CD4-positive, alpha-beta T cell treated with Interleukin-6 at 100 ng/mL for 8 hours (primary cell): ENCODE measurements at places on chromosomes 7 and 10.

- DNase-seq, result no peak
Observed at GRCh38 chr10:79985481-79986072, 36.7 kb upstream of the SFTPD start.

DNA sequence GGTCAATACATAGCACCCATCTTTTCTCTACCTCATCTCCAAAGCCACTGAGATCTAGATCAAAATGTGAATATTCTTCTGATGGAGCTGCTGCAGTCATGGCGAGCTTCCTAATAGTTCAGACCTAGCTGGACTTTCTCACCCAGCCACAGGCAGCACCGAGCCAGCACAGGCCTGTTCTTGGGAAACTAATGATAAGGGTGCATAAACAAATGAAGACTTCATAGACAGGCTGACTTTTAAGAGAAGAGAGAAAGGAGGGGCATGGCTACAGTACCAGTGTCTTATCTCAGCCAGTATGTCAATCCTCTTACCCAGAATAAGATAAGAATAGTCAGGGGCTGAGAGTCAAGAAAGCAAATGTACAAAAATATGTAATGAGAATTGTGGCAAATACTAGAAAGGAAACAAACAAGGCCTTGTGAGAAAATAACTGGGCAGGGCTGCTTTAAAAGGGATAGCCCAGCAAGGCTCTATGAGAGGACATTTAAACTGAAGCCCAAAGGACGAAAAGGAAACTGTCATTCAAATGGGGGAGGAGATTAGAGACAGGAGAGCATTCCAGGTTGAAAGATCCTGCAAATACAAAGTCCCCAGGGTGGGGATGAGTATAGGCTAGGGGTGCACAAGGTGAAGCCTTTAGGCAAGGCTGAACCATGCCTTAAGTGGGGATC is 21.8 kb upstream of the CDK14 start:
- DNase-seq, result no peak

DNA sequence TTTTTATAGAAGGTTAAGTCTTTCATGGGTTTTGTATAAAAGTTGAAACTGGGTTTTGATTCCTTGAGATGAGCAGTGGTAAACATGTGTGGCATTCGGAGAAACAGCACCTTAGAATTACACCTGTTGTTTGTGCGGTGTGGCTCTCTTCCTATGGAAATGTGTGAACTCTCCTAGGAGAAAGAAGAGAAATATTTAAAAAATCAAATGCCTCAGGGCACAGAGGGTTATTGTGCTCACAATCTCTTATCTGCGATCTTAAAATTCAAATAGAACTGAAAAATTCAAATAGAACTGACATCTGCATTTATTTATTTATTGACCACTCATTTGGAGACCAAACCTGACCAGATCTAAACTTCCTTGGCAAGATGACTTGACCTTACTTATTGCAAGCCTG is 18.1 kb upstream of the NRP1 start:
- DNase-seq, result no peak

GRCh38 chr7:52639126-52639525 is 396.3 kb upstream of the POM121L12 start:
- DNase-seq, result no peak

DNA sequence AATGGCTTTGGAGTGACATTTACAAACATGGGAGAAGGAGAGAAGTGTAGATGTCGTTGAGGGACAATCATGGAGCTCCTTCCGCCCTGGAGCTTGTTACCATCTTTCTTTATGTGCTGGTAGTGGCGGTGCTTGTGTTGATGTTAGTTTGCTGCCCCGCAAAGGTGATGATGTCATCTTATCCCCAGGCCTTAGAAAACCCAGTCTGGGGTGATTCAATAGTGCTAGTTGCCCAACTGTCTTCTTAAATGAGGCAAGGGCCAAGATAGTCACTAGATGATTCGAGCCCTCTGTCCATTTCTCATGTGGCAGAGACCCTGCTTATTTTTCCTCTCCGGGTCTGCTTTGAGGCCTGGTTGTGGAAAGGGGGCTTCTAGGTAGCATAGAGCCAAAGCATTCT is 277.4 kb downstream of the CCSER2 start:
- DNase-seq, result no peak

DNA sequence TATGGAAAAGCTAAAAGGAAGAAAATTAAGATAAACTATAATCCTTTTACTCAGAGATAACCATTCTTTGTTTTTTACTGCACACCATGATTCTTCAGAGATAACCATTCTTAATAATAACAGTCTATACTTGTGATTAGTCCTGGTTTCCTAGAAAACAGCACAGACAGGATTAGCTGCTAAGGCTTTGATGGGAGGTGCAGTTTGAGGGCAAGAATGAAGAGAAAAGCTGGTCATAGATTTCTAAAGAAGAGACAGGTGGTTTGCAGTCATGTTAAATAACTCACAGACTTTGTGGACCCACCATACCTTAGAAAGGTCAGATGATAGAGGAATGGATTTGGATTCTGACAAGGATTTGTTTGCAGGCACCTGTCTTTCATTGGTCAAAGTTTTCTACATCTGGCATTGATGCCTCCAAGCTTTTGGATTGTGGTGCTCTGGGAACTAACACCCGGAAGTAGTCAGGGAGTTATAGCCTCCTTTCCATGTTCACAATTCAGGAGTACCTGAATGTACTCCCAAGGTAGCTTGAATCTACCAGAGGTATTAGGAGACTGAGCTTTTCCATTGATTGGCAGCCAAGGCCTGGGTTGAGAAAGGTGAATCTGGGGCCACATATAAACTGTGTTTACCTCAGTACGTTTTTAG is 3.7 kb downstream of the SMC3 start:
- no peak for DNase-seq

- peak; percentile 39 for DNase-seq
Observed at GRCh38 chr10:100370714-100371481, 23.9 kb downstream of the SCD start.

DNA sequence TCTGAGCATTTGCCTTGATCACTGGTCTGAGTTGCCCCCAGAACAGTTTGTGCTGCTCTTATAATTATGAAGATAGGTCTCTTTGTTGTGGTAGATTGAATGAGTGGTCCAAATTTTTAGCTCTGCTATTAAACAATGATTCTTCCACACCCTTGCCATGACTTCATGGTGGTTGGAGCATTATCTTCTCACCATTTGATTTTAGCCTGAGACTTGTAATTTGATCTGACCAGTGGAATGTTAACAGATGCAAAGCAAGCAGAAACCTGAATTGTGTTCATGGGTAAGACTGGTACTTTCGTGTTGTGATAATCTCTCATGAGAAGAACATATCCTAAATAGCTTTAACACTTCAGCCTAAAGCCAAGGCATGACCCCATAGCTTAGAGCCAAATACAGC is 139.1 kb downstream of the TFPI2 start:
- DNase-seq, result no peak

DNA sequence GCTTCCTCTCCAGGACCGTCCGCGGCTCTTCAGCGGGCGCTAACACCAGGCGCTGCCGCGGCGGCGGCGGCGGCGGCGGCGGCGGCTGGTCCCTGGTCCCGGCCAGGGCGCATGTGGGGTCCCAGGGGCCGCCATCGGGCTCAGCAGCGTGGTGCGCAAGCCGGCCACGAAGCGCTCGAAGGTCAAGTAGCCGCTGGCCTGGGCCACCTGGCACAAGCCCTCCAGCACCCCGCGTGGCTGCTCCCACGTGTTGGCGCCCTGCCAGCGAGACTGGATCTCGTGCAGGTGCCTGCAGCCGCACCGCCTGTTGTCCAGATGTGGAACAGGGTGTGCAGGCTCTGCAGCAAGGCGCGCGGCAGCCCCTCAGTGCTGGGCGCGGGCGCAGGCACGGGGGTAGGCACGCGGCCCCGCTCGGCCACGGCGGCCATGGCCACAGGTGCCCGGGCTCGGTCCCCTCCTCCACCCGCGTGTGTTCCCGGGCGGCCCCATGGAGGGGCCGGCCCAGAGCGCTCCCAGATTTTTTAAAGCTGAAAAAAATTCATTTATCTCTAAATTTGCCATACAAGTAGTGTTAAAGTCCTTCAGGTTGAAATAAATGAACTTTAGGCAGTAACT is 884.2 kb upstream of the ZNF722 start:
- DNase-seq, result no peak

- no peak for DNase-seq
Observed at GRCh38 chr7:37327288-37327687, 121.4 kb downstream of the ELMO1 start.

GRCh38 chr10:98154076-98154475 is 19.6 kb downstream of the R3HCC1L start:
- no peak for DNase-seq

GRCh38 chr10:130466271-130466997 is 330.2 kb downstream of the GLRX3 start:
- no peak for DNase-seq

- no peak for DNase-seq
Observed at GRCh38 chr7:93249491-93250148, 17.5 kb downstream of the VPS50 start.

GRCh38 chr7:108124820-108125219 is 5.3 kb downstream of the LAMB4 start:
- DNase-seq, result no peak

DNA sequence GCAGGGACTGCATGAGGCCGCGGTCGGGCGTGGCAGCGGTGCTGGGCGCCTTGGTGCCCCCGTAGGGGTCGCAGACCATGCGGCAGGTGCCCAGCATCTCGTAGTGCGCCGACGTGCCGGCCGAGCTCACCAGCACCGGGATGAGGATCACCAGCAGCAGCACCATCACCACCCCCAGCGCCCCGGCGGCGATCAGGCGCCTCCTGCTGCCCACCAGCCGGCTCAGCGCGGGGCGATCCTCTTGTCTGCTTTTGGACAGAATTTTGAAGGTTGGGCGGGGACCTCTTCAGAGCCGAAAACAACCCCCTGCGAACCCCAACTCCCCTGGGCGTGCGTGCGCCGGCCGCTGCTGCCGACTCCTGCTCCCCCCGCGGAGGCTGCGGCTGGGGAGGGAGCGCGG is 779 bp downstream of the C1QL3 start:
- DNase-seq, result no peak

DNA sequence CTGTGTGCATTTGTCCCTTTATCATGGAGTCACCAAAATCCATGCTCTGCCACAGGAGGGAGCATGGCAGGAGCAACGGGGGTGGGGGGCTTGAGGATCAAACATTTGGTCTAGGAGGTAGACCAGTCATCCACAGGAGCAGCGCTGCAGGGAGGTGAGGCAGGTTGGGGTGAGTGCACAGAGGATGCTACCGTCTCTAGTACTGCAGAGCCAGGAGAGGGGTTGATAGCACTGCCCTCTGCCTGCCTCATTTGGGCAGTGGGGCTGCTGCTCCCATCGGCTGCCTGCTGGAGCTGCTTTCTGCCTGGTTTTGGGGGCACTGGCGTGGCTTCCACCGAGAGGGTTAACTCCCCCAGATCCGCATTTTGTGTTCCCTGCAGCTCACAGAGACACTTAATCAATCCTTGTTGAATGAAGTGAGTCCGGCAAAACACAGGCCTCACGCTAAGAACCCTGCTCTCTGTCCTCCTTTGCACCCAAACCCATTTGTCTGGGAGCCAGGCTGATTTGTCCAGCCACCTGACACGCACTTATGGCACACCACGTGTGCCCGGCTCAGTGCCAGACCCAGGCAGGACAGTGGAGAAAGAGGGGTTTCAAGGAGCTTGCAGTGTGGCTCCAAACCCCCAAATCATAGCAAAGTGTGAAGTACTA is 527.1 kb upstream of the FOXK1 start:
- DNase-seq, result no peak

DNA sequence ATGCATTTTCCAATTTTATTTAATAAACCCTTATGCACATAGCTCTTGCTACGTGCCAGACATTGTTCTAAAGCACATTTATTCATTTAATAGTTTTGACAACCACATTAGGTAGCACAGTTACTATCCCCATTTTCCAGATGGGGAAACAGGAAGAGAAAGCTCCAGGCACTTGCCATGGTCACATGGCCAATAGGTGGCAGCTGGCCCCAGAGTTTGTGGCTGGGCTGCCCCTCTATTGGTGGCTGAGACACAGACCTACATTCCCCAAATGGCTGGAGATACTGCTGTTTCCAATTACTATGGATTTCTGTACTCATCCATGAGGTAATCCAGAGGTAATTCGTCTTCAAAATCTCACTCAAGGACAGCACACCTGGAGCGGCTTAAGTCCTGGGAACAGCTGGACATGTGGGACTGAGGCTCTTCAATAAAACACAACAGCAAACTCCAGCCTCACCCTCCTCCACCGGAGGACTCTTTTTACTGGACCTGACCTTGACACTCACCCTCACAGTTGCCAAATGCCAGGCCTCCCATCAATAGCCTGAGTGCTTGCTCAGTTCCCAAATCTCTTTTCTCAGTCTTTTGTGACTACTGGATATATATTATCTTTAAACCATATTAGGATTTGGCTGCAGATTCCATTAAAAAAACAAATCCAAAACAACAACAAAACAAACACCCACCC is 106.1 kb downstream of the CLEC2L start:
- DNase-seq, result no peak

DNA sequence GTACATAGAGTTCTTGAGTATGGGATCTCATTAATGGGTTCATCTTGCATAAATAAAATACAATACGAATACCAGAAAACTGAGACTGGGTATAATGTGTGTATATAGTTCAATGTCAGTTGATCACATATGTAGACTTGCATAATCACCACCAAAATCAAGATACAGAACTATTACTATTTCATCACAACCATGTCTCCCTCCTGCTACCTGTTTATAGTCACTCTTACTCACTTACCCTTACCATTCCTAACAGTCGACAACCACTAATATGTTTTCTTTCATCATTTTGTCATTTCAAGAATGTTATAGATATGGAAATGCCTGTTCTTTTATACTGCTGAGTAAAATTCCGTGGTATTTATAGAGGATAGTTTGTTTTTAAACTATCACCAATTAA is 416.1 kb upstream of the CNTNAP2 start:
- no peak for DNase-seq

- no peak for DNase-seq
Observed at GRCh38 chr7:50621973-50622490, 56.8 kb upstream of the DDC start.

DNA sequence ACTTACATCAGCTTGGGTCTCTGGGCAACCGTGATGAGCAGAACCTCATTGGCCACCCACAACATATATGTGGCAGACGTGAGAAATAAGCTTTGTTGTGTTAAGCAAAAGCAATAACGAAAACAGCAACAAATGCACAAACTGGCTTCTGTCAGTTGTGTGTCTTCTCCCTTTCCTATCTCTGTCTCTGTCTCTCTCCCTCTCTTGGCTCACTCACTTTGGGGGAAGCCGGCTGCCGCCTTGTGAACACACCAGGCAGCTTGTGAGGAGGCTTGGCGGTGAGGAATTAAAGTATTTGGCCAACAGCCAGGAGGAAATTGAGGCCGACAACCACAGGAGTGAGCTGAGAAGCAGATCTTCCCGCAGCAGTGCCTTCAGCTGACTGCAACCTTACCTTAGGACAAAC is 21.9 kb upstream of the CDCA7L start:
- DNase-seq, result peak; percentile 40

- no peak for DNase-seq
Observed at GRCh38 chr7:31067491-31067890, 15.4 kb downstream of the ADCYAP1R1 start.

DNA sequence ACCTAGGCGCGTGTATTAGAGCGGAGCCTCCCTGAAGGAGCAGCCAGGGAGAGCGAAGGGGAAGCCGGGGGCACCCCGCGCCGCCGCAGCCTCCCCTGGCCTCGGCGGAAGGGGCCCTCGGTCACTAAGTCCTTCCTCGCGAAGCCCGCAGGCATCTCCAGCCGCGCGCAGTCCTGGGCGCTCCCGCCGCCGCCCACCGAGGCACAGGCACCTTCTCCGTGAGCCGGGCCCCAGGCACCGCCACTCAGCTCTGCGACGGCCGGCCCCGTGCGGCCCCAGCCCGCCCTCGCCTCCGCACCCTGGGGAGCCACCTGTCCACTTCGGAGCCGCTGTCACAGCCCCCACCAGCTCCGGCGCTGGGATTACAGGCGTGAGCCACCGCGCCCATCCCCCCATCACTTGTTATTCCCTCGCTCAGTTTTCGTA is 80.8 kb downstream of the ZNF467 start:
- no peak for DNase-seq
